Inflammatory macrophage treated with lipopolysaccharide for 4 hours (primary cell): ENCODE measurements at places on chromosomes 1 and 21.
A peak's percentile ranks its signal among the peaks of the same experiment; 100 is the strongest.

DNA sequence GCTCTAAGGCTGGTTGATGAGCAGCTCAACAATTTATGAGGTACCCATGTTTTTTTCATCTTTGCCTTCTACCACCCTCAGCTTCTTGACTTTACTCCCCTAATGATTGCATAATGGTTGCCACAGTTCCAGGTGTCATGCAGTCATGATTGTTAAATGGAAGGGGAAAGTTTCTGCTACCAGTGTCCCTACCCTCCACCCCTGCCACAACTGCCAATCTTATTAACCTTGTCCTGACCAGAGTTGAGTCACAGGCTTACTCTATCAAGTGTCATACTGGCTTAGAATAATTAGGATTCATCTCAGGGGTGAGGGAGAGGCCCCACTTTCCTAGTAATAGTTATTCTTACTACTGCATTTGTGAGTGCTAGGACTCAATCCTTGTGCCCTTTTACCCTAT, 7.9 kb upstream of the FUBP1 start:
- DNase-seq, result no peak

GRCh38 chr21:17089091-17089491, 423.8 kb upstream of the CXADR start:
- DNase-seq, result no peak

GRCh38 chr1:5410652-5411051, 581.6 kb downstream of the NPHP4 start:
- no peak for DNase-seq

DNA sequence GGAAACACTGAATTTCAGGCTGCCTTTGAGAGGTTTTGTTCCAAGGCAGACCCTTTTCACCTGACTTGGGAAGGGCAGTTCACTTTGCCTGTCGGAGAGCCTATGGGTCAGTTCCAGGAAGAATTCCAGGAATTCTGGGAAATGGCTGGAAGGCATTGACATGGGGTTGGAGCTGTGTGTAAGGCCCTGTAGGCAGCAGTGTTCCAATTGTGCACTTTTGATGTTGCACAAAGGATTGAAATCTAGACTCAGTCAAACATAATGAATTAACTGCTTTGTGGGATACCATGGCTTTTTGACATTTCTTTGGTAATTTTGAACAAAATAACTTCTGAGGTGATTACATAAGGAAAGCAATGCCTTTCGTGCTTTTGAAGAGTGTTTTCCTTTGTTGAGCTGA, 184.6 kb downstream of the SDCCAG8 start:
- no peak for DNase-seq

GRCh38 chr21:25535849-25536248, 71.4 kb downstream of the MRPL39 start:
- DNase-seq, result no peak

DNA sequence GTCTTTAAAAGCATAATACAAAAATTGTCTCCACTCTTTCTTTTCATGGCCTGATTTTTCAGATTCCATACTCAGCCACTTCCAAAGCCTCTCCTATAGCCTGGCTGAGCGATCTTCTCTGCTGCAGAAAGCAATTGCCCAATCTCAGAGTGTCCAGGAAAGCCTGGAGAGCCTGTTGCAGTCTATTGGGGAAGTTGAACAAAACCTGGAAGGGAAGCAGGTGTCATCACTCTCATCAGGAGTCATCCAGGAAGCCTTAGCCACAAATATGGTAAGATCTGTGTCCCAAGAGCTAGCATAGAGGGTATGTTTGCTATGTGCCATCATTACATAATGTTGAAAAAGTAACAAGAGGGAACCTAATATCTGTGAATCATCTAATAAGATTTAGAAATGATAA, 130.7 kb upstream of the BMP8A start:
- DNase-seq, result peak; percentile 69
